ENCODE measurements at places on chromosomes 16 and 17.
A peak's percentile ranks its signal among the peaks of the same experiment; 100 is the strongest.

DNA sequence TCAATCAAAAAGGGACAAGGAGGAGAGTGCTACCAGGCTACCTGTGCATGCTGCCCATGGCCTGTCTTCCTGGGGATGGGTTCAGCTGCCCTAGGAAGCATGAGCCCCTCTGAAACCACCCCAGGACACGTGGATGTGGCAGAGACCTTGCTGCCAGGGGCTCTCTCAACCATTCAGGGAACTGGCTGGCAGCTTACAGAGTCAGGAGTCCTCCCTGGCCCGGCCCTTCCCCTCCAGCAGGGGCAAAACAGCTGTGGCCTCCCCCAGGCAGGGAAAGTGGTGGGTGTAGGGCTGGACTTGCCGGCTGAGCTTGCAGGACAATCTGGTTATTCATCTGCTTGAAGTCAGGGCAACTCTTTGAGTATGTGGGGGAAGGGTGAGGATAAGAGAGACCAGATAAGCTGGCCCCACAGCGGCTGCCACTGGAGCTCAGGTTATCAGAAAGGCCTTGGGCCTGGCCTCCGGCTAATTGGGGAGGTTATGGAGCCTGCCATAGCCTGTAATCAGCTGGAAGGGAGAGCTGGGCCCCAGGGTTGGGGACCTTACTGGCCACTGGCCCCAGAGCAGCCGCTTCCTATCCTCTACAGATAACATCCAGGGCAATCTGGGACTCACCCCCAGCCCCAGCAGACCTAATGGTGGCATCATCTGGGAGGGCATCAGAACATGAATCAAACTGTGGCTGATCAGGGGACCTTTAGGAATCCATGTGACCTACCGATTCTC lies 5.6 kb upstream of the TBX2 start:
- DNase-seq: no peak

DNA sequence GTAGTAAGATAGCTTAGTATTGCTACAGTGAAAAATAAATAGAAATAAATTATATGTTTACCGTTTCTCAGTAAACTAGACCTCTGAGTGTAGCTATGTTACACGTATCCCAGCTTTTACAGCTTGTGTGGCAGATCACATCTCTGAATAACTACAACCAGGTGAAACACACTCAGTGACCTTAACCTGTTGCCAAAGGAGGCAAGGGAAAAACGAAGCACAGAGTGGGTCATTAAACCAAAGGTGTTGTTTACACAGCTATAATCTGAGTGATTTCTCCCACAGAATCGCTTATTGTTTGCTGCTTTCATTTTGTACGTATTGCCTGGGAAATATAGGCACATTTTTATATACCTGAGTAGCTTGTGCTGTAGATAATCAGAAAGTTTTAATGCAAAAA lies 688.2 kb upstream of the KIF2B start:
- DNase-seq: no peak

- no peak for DNase-seq
Observed at GRCh38 chr16:22194707-22195444, 11.2 kb upstream of the EEF2K start.

GRCh38 chr16:79867425-79867997 lies 267.0 kb upstream of the MAF start:
- DNase-seq: no peak

GRCh38 chr16:71540-72401 lies 660 bp downstream of the RHBDF1 start:
- DNase-seq: no peak

DNA sequence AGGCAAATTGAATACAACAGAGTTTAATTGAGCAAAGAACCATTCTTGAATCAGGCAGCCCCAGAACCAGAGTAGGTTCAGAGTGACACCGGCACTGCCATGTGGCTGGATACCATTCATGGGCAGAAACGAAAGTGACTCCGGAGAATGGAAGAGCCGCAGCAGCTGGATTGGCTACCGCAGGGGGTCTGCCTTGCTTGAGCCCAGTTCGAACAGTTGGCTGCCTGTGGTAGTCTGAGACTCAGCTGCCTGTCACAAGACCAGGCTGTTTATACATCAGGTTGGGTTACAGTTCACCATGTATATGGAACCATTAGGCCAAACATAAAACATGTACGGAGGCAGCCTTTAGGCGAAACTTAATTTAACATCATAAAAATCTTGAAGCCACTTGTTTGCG lies 205.2 kb upstream of the CHMP6 start:
- DNase-seq: no peak

GRCh38 chr17:45132572-45133463 lies 503 bp upstream of the PLCD3 start:
- peak; percentile 77 for DNase-seq

GRCh38 chr17:41498276-41498675 lies 7.1 kb downstream of the KRT13 start:
- peak; percentile 3 for DNase-seq

GRCh38 chr16:81238296-81239011 lies at the start of gene BCO1:
Gene BCO1, plus strand, starts transcription at chr16:81238689. Its CDS starts 220 bp downstream, at chr16:81238909.
- no peak for DNase-seq

GRCh38 chr17:62856594-62856993 lies 48.5 kb upstream of the MARCHF10 start:
- DNase-seq: no peak

DNA sequence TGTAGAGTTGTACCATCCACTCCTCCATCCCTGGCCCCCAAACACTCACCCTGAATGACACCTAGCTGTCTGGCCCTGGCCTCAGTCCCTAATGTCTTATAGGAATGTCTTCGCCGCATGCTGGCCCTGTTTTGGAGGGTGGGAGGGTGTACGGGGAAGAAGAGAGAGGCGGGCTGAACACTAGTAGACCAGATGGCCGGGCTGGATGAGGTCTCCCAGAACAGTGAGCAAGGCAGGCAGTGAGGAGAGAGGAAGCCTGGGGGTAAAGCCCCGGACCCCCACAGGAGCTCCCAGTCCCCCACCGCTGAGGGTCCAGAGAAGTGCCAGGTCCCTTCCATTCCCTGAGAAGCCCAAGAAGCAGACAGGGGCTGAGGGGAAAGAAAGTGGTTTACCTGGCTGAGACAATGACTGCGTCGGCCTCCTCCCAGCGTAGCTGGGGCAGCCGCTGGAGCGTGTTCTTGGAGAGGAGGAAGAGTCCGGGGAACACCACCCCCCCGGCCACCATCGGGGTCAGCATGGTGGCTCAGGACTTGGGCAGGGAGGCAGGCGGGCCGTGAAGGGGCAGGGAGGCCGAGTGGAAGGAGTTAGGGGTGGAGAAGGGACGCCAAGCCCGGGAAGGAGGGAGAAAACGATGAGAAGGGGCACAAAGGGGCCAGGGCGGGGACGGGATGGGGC lies 923 bp downstream of the TLCD3B start:
- DNase-seq: no peak

GRCh38 chr16:49834531-49835151 lies 21.3 kb downstream of the ZNF423 start:
- no peak for DNase-seq

DNA sequence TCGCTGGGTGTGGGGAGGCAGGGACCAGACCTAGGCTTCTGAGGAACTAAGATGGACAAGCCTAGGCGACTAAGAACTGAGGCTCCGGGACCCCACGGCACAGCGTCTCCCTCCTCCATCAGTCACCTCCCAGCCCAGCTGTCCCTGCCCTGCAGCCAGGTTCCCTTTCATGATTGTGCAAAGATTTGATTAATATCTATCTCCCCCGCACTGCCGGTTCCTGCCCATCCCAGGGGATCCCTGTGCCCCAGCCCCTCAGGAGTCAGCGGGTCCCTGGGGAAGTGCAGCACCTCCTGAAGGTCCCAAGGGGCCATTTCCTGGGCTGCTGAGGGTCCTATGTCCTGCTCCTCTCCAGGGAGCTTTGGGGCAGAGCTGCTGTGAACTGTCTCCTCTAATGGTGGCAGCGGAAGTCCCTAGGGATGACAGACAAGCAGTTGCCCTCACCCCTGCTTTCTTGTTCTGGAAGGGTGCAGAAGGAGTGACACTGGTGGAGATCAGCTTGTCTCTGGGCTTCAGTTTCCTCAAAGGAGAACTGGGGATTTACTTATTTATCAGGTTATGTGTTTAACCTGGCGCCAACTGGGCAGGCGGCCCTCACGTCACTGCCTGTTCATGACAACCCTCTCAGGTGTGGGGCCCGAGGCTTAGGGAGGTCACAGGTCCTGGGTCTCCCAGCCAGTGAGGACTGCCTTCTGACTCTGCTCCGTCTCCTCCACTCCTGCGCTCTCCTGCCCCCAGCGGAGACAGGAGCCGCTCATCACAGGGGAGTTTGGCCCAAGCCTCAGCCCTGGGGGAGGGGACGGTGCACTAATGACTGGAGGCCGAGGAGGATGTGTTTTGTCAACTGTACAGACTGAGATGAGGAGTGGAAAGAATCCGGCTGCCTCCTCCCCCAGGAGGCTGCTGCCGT lies 1.9 kb upstream of the C16orf74 start:
- DNase-seq: peak; percentile 84

GRCh38 chr17:61875285-61875684 lies 12.0 kb upstream of the BRIP1 start:
- DNase-seq: no peak

- DNase-seq: no peak
Observed at GRCh38 chr16:86733546-86734254, 155.4 kb downstream of the FOXL1 start.

- DNase-seq: no peak
Observed at GRCh38 chr16:9827062-9827752, 355.0 kb downstream of the GRIN2A start.

DNA sequence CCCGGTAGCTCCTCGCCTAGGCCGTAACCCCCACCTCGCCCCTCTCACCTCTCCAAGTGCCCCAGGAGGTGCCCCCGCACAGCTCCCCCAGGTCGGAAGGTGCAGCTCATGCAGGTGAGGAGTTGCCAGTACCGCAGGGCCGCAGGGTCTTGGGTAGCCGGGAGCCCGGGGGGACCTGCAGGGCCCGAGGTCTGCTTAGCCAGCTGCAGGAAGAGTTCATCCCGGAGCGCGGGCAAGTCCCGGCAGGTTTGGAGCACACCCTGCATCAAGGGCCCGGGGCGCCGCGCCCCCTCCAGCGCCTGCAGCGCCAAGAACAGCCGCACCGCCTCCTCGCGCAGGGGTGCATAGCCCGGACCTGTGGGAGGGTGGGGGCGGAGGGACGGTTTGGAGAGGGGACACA lies 4.8 kb downstream of the PLEKHH3 start:
- DNase-seq: no peak

DNA sequence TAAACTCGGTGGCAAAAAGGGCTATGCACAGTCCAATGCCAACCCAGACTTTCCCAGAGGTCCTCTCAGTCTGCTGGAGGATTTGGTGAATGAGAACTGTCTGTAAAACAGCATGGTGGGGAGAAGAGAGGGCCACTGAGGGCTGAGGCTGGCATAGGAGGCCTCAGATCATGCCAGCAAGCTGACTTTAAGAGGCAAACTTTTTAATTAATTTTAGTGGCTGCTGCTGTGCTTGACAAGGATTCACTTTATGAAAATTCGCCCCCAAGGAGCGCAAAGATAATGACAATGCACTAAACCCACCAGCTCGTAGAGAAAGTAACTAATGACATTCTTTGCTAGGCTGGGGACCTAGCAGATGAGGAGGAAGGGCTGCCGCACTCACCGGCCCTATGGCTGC lies 15.0 kb downstream of the ABCC12 start:
- DNase-seq: no peak

DNA sequence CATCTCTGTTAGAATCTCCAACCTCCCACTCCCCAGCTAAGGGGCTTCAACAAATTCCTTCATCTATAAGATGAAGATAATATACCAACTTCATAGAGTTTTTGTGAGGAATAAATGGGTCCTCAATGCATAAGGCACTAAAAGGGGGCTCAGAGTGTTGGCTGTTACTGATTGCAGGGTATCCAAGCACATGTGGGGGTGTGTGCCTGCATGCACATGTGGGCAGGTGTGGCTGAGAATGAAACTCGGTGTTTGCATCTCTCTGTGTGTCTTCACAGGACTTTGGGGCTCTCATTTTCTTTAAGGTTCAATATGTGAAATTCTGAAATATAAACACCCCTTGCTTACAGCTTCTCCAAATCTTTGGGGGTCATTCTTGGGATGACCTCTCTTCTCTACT lies 4.1 kb upstream of the PPP1R9B start:
- no peak for DNase-seq

- DNase-seq: no peak
Observed at GRCh38 chr17:71869841-71870545, 250.8 kb upstream of the SOX9 start.

- DNase-seq: no peak
Observed at GRCh38 chr17:4573669-4574068, 10.7 kb upstream of the SMTNL2 start.

GRCh38 chr17:75712446-75712845 lies 8.8 kb upstream of the ITGB4 start:
- DNase-seq: peak; percentile 29

GRCh38 chr17:82748756-82749155 lies 3.1 kb upstream of the TBCD start:
- DNase-seq: no peak

- DNase-seq: peak; percentile 94
Observed at GRCh38 chr17:75412455-75413317, 7.2 kb upstream of the GRB2 start.

- peak; percentile 94 for DNase-seq
Observed at GRCh38 chr17:76141212-76142038, at the start of gene FOXJ1. Gene FOXJ1, minus strand, starts transcription at chr17:76141245. Its CDS starts 850 bp downstream, at chr17:76140395.

DNA sequence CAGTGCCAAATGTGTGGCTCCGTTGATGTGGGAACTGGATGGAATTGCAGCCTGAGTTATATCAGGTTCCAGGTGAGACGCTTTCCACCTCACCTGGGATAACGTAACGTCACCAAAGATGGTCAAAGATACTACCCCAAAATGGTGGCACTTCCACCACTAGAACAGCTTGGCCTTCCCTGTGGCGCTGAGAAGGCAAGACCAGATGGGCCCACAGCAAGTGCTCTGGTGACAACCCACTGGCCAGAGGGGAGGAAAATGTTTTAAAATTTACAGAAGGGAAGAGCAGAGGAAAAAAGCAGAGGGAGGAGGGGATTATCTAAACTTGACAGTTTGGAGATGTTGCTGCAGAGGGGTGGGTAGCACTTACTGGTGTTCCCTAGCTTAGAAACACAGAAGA lies 7.5 kb upstream of the ITGA2B start:
- no peak for DNase-seq

DNA sequence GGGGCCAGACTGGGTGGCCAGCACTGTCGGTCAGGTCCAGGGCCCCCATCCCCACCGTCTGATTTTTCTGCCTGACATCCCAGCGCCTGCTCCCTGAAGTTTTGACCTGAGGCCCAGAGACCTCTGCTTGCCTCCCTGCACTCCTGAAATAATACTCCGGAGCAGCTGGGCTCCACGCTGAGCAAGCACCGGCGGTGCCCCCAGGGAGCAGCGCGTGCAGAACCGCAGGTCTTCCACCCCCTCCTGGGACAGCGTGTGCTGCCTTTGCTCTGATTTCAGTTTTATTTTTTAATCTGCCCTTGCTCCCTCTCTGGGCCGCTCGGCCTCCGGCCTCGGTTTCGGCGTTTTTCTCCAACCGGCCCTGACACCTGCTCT lies 132.4 kb upstream of the GSE1 start:
- no peak for DNase-seq

GRCh38 chr17:2215616-2216364 lies 87.8 kb downstream of the SMG6 start:
- DNase-seq: peak; percentile 43

Data from Kasumi-1 (cell line).